ENCODE measurements at places on chromosomes 3 and 15. TPM values are rescaled to one million over a fixed set of nuclear protein-coding genes. Genes with fewer than 3 reads are reported as not detected.

NEDD4 gene
- total RNA-seq: 18.9 TPM

SLC28A1 gene
- not detected for total RNA-seq

TBC1D21 gene
- total RNA-seq: not detected

MINAR1 gene
- 0.70 TPM for total RNA-seq

MYO5C gene
- 0.34 TPM for total RNA-seq

PLOD2 gene
- 104 TPM for total RNA-seq

TMEM41A gene
- 12.8 TPM for total RNA-seq

NR1I2 gene
- total RNA-seq: not detected

Data from pericardium fibroblast (primary cell).